GM04503 (cell line): ENCODE measurements at places on chromosomes 1 and 21.

DNA sequence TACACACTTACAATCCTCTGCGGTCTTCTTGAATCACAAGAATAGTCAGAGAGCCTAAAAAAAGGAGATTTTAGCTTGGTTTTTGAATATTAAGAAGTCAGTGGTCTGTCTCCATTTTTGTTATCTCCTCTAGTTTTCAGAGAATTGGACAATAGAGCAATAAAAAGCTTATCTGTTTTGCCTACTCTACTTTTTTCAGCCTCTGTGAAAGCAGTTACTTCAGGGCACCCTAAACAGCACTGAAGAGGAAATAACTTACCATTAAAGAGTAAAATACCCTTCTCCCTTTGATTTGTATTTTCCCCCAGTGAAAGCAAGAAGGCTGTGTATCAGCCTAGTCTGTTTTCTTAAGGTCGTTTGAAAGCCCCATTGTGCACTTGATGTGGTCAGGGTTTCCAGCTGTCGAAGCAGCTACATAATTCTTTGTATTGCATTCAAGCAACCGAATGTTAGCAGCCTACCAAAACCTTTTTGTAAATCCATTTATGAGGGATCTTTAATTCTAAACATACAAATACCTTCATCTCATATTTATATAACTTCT is 1.0 kb downstream of the NTMT2 start:
- no peak for DNase-seq

GRCh38 chr1:51634618-51635017 is 17.7 kb downstream of the OSBPL9 start:
- no peak for DNase-seq

DNA sequence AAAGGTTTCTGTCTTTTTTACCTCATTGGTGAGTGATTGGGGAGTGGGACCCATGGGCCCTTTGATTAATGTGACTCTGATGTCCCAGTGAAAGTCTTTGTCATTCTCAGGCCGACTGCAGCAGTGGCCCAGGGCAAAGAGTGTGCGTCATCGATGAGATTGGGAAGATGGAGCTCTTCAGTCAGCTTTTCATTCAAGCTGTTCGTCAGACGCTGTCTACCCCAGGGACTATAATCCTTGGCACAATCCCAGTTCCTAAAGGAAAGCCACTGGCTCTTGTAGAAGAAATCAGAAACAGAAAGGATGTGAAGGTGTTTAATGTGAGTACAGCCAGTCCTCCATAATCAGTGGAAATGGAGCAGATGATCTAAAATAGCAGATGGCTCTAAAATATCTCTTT is 19.4 kb downstream of the NTPCR start:
- DNase-seq, result no peak

DNA sequence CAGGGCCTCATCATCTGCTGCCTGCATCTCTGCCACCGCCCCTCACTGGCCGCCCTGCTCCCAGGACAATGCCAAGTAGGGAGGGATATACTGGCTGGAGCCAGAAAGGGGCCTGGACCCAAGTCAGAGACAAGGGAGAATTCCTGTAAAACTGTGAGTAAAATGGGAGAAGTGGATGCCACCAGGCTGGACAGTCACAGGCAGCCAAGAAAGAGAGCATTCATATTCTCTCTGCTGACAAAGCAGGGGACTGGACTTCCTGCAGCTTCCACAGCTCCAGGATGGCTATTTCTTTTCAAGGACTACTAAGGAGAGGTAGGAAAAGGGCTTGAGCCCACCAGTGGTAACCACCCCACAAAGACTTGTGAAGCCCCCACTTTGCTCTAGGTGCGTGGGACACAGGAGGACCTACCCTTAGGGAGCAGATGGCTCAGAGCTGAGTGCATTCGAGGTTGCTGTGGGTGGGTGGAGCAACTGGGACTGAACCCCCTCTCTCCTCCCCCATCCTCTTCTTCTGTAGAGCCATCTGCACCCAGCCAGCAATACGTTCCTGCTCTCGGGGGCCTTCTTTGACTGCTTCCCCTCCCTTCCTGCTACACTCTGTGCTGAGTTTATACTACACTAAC is 57.5 kb downstream of the GLIS1 start:
- DNase-seq, result no peak

GRCh38 chr1:17574516-17574915 is 35.0 kb downstream of the ARHGEF10L start:
- no peak for DNase-seq

- DNase-seq, result no peak
These were observed 105.3 kb downstream of the PGBD5 start for GRCh38 chr1:230320804-230321203.

DNA sequence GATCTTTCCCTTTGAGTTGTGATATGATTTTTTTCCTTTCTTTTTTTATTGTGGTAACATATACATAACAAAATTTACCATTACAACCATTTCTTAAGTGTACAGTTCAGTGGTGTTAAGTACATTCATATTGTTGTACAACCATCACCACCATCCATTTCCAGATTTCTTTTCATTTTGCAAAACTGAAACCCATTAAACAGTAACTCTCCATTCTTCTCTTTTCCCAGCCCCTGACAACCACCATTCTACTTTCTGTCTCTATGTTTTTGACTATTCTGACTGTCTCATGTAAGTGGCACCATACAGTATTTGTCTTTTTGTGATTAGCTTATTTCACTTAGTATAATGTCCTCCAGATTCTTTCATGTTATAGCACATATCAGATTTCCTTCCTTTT is 30.3 kb downstream of the CEP350 start:
- DNase-seq, result no peak

DNA sequence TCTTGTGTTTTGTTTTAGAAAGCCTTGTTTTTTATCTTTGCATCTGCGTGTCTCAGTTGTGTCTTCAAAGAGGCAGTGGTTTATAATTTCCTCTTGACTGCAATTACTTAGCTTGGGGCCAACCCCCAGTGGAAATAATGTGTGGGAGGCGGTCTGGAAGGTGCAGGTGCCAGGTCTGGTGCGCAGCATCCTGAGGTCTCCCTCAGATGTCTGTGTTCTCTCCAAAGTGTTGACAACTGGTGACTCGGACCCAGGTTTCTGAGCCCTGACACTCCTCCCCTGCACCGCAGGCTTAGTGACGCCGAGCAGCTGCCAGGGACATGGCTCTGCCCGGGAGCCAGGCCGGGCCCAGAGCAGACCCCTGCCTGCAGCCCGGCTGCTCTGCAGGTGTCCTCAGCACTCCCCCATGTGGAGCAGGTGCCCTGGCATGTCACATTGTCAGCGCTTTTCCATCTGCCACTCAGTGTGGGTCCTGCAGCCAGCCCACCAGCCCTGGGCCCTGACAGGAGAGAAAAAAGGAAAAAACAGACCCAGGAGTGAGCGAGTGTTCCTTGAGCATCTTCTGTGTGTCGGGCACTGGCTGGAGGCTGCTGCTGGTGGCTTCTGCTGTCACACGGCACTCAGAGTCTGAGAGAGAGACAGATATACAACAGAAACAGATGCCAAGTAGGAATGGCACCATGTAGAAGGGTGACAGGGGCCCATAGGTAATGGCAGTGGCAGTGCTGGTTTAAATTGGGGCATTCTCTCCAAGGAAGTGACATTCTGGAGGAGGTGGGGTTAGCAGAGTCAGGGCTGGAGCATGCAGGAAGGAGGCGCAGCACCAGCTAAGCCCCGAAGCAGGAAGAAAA is 24.8 kb upstream of the SELENON start:
- no peak for DNase-seq

DNA sequence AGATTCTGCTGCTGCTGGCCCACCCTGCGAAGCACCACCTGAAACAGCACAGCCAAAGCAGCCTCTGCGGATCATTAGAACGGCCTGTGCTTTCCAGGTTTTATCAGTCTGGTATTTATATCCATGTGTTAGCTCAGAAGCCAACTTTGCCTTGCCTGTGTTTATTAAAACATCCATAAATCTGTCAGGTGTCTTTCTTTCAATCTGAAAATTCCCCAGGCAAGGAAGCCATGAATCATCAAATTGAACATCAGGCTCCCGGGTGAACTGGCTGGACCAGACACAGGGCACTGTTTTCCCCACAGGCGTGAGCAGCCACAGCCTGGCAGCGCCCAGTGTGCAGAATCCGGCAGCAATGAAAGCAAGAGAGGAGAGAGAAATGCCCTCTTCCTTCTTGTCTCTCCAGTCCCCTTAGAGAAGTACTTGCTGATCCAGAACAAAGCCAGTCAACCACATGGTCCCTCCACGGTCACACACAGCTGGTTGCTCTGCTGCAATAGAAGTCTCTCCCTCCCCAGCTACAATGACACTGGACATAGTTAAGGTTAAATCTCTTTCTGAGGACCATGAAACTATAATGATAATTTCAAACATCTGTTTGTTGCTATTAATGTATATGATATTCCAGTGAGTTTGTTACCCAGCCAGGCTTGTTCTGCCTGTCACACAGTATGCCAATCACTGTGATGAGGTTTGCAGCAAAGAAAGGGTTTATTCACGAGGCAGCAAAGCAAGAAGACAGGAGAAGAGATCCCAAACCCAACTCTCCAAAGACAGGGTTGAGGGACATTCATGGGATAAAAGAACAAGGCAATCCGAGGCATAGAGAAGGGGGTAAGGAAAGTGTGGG is 212.1 kb upstream of the FMN2 start:
- no peak for DNase-seq

- no peak for DNase-seq
These were observed 8.3 kb downstream of the NFYC start for GRCh38 chr1:40699787-40700186.

DNA sequence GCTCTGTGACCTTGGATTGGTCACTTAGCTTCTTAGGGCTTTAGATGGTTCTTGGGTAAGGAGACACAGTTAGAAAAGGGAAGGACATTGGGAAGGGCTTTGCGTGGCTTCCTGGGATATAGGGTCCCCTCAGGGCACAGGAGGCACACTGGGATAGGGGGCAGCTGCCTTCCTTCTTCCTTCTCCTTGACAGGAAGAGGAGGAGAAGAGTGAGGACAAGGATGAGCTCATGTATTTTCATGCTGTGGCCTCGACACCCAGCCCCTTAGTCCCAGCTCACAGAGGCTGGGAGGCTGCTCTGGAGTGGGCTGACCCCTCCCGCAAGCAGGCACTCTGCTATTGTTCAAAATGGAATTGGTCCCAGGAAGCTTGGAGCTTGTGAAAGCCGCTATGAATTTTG is 45.7 kb upstream of the POU3F1 start:
- DNase-seq, result no peak

DNA sequence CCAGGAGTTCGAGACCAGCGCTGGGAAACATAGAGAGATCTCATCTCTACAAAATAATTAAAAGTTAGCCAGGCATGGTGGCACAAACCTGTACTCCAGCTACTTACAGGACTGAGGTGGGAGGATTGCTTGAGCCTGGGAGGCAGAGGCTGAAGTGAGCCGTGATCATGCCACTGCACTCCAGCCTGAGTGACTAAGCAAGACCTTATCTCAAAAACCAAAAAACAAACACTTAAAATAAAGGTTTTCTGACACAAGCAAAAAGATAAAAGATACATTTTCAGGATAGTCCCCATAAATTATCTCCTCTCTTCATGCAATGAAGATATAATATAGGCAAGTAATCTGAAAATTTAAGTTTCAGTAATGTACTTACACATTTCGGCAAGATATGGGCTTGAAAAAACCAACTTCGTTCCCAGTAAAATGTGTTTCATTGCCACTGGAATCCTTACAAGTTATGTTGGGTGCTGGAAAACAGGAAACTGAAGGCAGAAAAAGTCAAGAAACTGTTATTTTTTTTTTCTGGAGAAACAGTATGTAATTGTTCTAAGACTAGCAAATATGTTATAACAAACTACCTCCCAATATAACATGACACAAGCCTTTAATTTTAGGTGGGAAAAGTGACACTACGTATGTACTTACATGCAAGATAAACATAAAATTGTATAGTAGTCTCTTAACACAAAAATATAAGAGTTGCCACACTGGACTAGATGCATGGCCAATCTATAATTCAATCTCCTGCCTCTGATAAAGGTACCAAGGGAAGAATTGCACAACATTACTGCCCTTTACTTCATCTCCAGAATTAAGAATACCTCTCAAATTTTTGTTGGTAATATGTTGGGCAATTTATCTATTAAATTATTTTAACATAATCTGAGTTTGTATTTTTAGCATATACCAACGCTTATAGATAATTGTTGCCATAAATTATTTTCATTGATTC is 15.7 kb downstream of the TM2D1 start:
- no peak for DNase-seq

DNA sequence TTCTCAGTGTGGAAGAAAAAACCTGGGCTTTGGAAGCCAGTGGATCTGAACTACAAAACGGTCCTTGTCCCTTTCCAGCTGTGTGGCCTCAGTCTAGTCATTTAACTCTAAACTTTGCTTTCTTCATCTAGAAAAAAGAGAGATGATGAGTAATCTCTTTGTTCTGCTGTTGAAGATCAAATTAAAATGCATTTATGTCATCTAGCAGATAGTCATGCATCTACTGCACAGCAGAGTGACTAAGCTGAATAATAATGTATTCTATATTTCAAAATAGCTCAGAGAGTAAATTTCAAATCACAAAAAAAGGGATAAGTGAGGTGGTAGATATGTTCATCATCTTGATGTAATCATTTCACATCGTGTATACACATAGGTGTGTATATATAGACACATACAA is 473.2 kb downstream of the DSCAM start:
- DNase-seq, result no peak

DNA sequence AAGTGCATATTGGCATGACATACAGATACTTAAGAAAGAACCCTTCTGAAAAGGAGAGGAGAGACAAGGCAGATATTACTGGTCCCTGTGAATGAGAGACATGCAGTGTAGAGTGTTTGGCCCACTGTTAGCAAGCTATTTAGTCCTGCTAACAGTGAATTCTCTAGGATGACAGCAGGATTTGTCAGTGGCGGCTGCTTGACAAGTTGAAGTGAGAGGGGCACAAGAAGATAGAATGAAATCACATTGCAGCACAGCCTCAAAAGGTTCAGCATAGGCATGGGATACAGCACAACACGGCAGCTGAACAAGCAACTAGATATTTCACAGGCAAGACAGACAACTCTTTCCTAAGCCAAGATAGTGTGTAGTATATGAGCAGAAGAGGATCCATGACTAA is 407.9 kb downstream of the PLA2G4A start:
- DNase-seq, result no peak

GRCh38 chr21:36379251-36379650 is 5.9 kb upstream of the CHAF1B start:
- DNase-seq, result no peak

DNA sequence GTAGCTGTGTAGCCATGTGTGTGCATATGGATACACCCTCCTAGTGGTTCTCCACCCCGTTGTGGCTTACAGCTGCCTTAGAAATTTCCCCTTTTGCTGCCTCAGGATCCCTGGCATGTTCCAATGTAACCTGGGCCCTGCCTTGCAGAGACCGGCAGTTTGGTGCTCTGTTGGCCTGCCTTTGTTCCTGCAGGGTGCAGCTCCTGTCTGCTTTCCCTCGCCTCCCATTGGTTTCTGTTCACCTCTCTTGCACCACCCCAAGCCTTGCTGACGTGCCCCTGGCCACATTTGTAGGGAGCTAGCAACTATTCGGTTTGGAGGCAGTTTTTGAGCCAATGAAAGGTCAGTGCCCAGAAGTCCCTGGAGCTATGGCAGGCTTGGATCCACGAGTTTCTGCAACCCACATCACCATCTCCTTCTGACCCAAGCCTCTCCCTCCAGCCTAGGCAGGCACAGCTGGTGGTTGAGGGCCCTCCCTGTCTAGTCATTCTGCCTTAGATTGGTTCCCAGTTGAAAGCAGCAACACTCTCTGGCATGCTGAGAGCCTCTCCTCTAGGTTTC is 54.9 kb downstream of the MAB21L3 start:
- no peak for DNase-seq

GRCh38 chr1:65195495-65196417 is 47.8 kb downstream of the AK4 start:
- no peak for DNase-seq
